Stimulated activated effector memory CD8-positive, alpha-beta T cell treated with anti-CD3 and anti-CD28 coated beads, Interleukin-12 subunit alpha, Interleukin-12 subunit beta, amount 100 ng/mL, for 72 hours (primary cell): ENCODE measurements at places on chromosomes 1 and 21.

GRCh38 chr1:20250340-20250989, 40.2 kb upstream of the VWA5B1 start:
- DNase-seq: peak; percentile 11

GRCh38 chr1:172926070-172926469, 124.7 kb downstream of the TNFSF18 start:
- no peak for DNase-seq

- DNase-seq: no peak
Measured at GRCh38 chr1:47968556-47968888, 28.7 kb downstream of the TRABD2B start.

GRCh38 chr1:204871405-204872037, 859 bp downstream of the NFASC start:
- DNase-seq: no peak

- DNase-seq: no peak
Measured at GRCh38 chr21:17911628-17912027, 92.5 kb upstream of the C21orf91 start.

GRCh38 chr1:155946633-155947219, 5.3 kb downstream of the RXFP4 start:
- no peak for DNase-seq

DNA sequence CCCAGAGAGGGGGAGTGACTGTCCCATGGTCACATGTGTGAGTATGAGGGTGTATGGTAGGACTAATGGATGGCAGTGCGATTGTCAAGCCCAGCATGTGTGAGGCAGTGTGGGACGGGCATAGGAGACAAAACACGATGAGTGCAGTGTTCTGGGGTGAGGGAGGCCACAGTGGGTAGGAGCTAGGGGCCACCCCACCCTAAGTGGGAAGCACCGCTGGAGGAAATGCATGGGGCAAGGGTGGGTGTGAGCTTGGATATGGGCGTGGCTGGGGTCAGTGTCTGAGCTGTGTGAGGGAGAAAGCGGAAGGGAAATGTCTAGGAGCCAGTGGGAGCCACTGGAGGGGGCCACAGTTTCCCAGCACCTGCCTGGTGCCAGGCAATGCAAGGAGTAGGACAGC, 56.5 kb downstream of the FOXO6 start:
- no peak for DNase-seq

DNA sequence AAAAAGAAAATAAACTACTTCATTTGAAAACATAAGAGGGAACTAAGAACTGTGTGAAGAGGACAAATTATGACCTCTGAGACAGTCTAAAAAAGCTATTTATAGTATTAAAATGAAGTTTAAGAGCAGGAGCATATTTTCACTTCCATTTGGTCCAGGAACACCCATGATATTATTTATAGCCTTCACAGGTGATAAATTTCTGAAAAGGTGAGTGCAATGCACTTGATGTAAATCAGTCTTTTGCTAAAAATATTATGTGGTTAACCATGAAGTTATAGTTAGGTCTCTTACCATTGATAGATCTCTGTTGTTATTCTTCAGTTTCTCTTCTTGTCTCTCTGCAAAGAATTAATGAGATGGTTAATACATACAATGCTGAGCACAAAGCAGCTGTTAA, 14.7 kb downstream of the TMCO1 start:
- no peak for DNase-seq

DNA sequence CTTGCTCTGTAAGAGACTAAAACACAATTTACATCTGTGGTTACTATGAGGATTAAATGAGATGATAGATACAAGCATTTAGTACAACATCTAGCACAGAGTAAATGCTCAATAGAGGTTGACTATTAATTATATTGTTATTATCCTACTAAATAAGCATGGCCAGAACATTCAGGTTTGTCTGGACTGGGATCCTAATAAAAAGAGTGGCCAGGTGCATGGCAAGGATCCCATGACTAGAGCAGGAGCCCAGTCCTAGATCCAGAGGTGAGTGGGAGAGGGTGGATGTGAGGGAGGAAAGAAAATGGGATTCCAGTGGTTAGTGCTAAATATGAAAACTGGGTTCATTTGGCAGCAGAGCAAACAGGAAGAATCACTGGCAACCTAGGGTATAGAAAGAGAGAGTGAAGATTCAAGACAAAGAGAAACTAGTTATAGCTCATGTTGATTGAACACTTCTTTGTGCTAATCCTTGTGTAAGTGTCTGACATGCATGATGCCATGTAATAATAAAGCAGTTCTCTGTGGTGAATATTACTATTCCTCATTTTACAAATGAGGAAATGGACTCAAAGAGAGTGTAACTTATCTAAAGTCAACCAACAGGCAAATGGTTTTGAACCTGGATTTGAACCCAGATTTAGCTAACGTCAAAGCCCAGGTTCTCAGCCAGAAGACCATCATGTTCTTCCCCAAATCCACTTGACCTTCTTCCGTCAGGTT, 71.1 kb upstream of the FGGY start:
- no peak for DNase-seq

- DNase-seq: no peak
Measured at GRCh38 chr1:1183833-1184775, 10.4 kb downstream of the TTLL10 start.

- DNase-seq: no peak
Measured at GRCh38 chr1:167601442-167602383, 28.3 kb upstream of the RCSD1 start.

GRCh38 chr21:29144736-29145353, 14.4 kb downstream of the MAP3K7CL start:
- no peak for DNase-seq

- DNase-seq: no peak
Measured at GRCh38 chr1:7608628-7609305, 162.3 kb upstream of the VAMP3 start.

- DNase-seq: no peak
Measured at GRCh38 chr1:78303620-78304019, 187.2 kb upstream of the PTGFR start.

GRCh38 chr1:208809876-208810275, 565.7 kb upstream of the PLXNA2 start:
- DNase-seq: no peak

- peak; percentile 79 for DNase-seq
Measured at GRCh38 chr1:9181176-9181906, 52.4 kb upstream of the GPR157 start.

- DNase-seq: no peak
Measured at GRCh38 chr1:177585302-177586220, 384.3 kb downstream of the SEC16B start.

GRCh38 chr1:158818975-158819431, 12.1 kb upstream of the MNDA start:
- no peak for DNase-seq

DNA sequence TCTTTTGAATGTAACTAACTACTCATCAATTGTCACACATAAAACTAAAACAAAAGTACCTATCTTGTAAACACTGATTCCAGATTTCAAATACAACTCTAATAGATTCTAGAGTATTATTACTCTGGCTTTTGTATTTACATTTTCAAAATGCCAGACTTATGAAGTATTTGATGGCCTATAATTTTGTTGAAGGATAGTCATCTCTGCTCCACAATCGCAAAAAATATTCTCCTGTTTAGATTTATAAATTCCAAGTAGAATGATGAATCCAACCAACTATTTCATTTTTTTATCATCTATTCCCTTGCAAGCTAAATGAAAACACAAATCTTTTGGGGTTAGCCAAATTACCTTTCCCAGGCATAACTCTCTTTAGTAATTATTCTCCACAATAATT, 75.0 kb upstream of the GUCA2A start:
- DNase-seq: no peak

GRCh38 chr21:17793246-17794123, 25.7 kb downstream of the C21orf91 start:
- DNase-seq: no peak

GRCh38 chr1:17675744-17676143, 79.4 kb upstream of the ACTL8 start:
- no peak for DNase-seq

DNA sequence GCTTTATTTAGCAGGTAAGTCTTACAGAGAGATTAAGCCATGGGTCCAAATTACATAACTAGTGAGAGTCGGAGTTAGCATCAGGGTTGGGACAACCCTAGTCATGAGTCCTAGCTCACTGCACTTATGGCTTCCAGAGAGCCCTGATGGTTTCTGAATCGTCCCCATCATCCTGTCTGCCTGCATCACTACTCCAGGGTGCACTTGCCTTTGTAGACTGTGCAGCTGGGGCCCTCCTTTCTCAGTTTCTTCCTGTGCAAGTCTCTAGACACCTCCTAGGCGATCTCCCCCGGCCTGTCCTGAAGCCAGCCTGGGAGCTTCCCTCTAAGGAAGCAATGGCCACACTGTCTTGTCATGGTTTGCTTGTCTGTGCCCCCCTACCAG, 37.1 kb downstream of the KIAA0040 start:
- no peak for DNase-seq

- DNase-seq: no peak
Measured at GRCh38 chr1:63051886-63052285, 268.0 kb downstream of the ATG4C start.

DNA sequence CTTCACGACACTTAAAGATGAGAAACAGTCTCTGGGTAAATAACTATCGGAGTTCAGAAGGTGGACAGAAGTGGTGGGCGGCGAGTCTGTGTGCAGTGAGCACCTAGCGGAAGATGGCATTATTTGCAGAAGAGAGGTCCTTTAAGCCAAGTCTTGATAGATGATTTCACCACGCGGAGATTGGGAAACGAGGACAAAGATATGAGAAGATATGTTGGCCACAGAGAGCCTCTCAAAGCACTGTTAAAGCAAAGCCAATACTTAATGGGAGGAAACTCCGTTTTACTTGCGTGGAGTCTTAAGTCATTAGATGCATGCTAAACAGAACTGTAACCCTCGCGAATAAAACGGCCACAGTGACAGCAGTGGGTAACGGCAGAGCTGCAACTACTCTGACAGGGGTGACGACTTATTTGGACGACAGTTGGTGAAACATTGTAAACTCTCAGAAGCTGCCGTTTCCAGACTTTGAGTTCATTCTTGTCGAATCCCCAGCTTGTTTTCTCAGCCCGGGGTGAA, 577 bp upstream of the CEP350 start:
- DNase-seq: no peak

- no peak for DNase-seq
Measured at GRCh38 chr1:100883963-100884362, 10.7 kb downstream of the EXTL2 start.

- DNase-seq: no peak
Measured at GRCh38 chr1:4661595-4661917, 7.1 kb downstream of the AJAP1 start.

DNA sequence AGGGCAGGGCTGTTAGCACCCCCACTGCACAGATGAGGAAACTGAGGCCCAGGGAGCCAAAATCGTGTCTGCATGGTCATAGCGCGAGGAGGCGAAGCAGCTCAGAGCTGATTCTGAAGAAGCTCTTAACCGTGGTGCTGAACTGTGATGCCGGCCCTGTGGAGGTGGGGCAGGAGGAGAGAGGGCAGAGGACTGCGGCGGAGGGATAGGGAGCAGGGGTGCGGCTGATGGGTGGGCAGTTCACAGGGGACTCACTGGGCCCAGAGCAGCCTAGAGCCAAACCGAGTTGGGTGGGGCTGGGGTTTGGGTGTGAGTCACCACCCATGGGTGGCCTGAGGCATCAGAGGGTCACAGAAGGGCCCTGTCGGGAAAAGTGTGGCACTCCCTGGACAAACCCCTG, 74.7 kb downstream of the RAP1GAP start:
- DNase-seq: no peak

DNA sequence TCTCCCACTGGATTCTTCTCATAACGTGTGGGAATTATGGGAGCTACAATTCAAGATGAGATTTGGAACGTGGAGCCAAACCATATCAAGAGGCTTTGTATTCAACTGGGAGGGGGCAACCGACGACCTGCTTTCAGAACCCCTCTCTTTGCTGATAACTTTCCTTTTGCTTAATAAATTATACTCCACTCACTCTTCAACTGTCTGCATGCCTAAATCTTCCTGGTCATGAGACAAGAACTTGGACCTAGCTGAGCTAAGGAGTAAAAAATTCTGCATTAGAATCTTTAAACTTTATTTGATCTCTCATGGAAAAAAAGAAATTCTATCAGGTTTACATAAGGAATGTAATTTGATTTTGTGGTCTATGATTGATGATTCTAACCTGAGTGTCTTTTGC, 86.7 kb upstream of the CYYR1 start:
- no peak for DNase-seq

GRCh38 chr21:15752763-15753407, 23.1 kb downstream of the USP25 start:
- DNase-seq: no peak

DNA sequence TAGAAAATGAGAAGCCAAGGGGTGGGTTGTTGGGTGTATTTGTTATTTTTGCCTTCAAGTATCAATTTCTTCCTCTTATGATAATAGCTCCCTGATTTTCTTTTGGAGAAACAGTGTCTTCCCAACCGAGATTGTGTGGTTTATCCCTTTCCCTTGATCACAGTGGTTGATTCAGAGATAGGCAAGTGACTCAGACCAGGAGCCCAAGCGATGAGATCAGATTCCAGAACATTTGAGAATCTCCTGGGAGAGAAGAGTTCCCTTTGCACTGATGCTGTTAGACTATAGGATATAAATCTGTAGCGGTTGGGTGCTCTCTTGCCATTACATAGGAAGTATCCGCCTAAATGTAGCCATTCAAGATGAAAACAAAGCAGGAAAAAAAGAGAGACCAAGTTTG, 90.1 kb upstream of the WDR26 start:
- no peak for DNase-seq

DNA sequence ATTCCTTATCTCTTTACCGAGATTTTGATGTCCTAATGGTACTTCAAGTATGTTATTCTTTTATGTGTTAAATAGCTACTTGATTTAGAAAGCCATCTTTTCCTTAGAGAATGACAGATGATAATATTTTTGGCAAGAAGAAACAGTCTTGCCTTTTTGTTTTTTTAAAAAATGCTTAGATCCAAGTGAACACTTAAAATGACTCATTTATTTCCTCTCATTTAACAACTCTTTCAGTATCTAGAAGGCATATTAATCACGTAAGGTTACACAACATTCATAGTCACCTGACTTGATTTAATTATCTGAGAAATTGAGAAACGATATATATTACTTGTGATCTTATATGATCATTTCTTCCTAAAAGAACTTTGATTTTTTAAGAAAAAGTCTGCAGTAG, 52.4 kb downstream of the SUCO start:
- DNase-seq: no peak

- DNase-seq: no peak
Measured at GRCh38 chr1:98130408-98130807, 209.6 kb upstream of the DPYD start.

DNA sequence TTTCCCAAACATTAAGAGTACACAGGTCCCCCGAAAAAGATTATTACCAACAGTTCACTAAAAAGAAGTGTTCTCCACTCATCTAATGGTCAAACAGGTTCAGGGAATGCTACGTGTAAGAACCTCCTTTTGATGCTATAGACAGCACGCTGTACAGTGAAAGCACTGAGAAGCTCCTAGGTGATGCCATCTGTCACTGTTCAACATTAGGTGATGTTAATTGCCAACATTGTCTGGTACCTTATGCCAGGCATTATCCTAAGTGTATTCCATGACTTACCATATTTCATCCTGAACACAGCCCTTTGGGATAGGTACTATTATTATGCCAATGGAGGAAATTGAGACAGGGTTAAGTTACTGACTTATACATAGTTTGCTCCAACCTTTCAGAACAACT, 82.1 kb downstream of the DAB1 start:
- no peak for DNase-seq
